ENCODE measurements at places on chromosomes 13 and 19.

GRCh38 chr13:95793018-95793555, 116.1 kb downstream of the DNAJC3 start:
- DNase-seq = no peak

DNA sequence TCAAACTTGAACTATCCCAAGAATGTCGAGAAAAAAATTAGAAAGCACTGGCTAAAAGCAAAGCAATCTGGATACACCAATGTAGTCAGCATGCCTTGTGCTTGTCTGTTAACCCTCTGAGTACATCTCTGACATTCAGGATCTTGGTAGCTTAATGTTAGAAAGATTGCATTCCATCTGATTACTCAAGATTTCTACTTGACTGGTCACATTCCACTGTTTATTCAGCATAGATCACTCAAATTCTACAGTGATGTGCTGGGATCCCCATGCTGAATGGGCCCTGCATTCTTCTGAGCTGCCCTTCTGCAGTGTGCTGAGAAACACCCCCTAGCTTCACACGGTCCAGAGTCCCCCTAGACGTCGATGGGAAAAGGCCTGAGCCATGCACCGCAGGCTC, 295.4 kb upstream of the MAB21L1 start:
- DNase-seq = no peak

- no peak for DNase-seq
These were observed 4.5 kb downstream of the LACC1 start for GRCh38 chr13:43884222-43884621.

GRCh38 chr13:77300176-77301037, 26.5 kb downstream of the MYCBP2 start:
- no peak for DNase-seq

- no peak for DNase-seq
These were observed 385.5 kb downstream of the NDFIP2 start for GRCh38 chr13:79866436-79866835.

- DNase-seq = no peak
These were observed 15.5 kb downstream of the UPF3A start for GRCh38 chr13:114296902-114297301.

DNA sequence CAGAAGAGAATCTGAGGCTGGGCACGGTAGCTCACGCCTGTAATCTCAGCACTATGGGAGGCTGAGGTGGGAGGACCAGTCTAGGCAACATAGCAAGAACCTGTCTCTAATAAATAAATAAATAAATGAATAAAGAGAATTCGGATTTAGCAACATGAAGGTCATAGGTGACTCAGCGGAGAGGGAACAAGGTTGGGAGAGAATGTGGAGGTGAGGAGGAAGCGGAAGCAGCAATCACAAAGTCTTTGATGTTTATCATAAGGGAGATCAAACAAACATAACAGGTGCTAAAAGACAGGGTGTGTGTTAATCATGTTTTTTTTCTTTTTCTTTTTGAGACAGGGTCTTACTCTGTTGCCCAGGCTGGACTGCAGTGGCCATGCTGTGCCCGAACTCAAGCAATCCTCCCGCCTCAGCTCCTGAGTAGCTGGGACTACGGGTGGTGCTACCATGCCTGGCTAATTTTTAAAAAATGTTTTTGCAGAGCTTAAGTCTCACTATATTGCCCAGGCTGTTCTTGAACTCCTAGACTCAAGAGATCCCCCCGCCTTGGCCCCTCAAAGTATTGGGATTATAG, 16.3 kb downstream of the PBX4 start:
- DNase-seq = no peak

- no peak for DNase-seq
These were observed 522.3 kb upstream of the NBEA start for GRCh38 chr13:34419755-34420154.

- DNase-seq = no peak
These were observed 185.4 kb downstream of the TUBA3C start for GRCh38 chr13:18996221-18996620.

DNA sequence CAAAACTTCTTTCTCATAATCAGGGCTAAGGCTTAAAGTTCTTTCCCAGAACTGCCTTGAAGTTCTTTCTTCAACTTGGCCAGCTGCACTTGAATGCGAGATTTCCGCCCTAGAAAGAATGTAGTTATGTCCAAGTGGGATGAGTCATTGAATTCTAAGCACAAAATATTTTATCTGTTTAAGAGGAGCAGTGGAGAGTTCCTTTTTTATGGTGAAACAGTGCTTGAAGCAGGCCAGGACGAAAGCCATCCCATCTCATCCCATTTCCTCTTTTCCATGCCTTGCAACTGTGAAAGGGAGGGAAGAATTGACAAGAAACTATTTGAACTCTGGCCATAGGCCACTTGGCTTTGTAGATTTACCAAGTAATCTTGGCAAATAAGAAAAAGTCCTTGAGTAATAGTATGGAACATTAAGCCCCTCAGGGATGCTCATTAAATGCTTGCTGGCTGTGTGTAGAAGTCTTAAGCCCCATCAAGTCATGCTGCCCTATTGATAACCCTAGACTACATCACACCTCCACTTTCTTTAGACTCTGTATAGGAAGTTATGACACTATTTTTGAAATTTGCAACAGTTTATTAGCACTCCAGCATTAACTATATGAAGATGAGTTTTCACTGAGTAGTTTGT, 174.5 kb downstream of the KCTD12 start:
- DNase-seq = no peak

GRCh38 chr19:54393381-54393780, 21.9 kb upstream of the TTYH1 start:
- no peak for DNase-seq

GRCh38 chr13:100349594-100349993, 239.0 kb downstream of the GGACT start:
- DNase-seq = peak; percentile 82

GRCh38 chr13:75319254-75319653, 162.7 kb downstream of the TBC1D4 start:
- no peak for DNase-seq

GRCh38 chr19:18931316-18932162, 9.5 kb downstream of the HOMER3 start:
- no peak for DNase-seq

GRCh38 chr13:53301449-53301848, 272.8 kb downstream of the OLFM4 start:
- no peak for DNase-seq

- no peak for DNase-seq
These were observed 115.2 kb downstream of the TNFRSF19 start for GRCh38 chr13:23685416-23685815.

DNA sequence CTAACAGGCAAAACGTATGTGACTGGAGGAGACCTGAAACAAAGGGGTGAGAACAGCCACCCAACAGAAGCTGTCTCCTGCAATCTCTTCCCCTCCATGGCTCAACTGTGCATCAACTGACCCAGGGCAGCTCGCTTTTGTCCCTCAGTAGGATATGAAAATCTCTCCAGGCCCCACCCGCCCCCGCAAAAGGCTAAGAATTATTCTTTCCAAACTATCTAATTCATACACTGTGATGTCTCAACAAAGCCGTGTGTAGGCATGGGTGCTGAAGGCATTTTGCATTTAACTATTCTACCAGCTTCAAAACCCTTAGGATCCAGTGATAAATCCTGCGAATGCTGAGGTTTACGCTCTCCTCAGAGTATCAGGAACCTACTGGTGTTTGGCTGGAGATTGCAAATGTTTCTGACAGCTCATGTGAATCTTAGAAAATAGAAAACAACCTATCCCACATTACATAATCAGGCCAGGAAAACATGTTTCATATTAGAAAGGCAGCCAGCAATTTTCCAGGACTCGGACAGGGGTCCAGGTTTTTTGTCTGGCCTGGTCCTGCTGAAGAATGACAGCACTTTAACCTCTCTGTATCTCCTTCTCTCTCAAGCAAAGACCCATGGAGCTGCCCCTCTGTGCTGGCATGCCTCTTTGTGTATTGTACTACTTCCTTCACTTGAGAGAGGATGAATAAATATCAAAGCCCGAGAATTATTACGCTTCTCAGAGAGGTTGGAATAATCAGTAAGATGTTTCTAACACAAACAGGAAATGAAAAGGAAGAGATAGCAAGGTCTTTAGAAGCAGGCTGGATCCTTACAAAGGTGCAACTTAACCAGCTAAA, 17.3 kb downstream of the DHRS12 start:
- no peak for DNase-seq

- DNase-seq = no peak
These were observed 24.4 kb upstream of the OR7C2 start for GRCh38 chr19:14916848-14917247.

- DNase-seq = no peak
These were observed 85.6 kb downstream of the COL4A2 start for GRCh38 chr13:110392510-110393240.

GRCh38 chr19:812747-813218, 9.0 kb downstream of the PLPPR3 start:
- no peak for DNase-seq

GRCh38 chr19:48123907-48124651, 13.5 kb upstream of the PLA2G4C start:
- DNase-seq = no peak

DNA sequence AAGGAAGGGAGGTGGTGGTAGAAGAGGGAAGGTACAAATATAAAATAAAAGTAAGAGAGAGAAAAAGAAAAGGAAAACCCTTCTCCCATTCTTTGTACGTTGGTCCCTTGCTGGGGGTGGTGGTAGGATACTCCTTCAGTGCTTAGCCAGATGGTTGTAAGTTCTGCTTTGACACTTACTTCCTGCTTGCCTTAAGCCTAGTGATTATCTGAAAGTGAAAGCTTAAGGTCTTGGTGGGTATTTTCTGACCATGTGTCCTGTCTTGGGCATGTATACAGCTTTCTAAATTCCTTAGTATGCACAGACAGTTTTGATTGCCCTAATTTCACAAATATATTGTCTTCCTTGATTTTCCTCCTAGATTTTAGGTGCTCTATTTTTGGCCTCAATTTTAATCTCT, 314.8 kb downstream of the PCDH17 start:
- DNase-seq = no peak

DNA sequence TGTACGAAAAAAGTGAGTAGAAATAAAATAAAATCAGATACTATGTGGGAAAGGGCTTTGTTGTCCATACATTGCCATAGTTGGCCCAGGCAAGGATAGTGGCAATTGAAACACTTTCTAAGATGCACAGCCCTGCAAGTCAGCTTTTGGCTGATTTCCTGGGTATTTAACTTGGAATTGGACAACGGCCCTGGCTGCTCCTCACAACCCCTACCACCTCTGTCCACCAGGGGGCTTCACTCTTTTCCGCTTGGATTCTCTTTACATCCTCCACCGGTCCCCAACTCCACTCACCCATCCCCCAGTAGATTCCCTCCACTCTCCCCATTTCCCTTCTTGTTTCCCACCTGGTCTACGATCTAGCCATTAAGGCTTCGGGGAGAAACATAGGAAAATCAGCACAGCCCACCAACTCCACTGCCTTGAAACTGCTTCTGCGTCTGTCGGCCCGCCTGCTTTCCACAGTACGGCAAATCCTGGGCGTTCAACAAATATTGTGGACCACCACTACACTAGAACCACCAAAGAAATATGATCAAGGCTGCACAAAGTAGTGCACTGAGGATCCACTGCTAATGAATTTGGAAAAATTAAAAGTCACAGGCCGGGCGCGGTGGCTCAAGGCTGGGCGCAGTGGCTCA, 48.6 kb upstream of the GTF3A start:
- DNase-seq = no peak

GRCh38 chr19:36099166-36099785, 11.7 kb upstream of the OVOL3 start:
- DNase-seq = no peak

DNA sequence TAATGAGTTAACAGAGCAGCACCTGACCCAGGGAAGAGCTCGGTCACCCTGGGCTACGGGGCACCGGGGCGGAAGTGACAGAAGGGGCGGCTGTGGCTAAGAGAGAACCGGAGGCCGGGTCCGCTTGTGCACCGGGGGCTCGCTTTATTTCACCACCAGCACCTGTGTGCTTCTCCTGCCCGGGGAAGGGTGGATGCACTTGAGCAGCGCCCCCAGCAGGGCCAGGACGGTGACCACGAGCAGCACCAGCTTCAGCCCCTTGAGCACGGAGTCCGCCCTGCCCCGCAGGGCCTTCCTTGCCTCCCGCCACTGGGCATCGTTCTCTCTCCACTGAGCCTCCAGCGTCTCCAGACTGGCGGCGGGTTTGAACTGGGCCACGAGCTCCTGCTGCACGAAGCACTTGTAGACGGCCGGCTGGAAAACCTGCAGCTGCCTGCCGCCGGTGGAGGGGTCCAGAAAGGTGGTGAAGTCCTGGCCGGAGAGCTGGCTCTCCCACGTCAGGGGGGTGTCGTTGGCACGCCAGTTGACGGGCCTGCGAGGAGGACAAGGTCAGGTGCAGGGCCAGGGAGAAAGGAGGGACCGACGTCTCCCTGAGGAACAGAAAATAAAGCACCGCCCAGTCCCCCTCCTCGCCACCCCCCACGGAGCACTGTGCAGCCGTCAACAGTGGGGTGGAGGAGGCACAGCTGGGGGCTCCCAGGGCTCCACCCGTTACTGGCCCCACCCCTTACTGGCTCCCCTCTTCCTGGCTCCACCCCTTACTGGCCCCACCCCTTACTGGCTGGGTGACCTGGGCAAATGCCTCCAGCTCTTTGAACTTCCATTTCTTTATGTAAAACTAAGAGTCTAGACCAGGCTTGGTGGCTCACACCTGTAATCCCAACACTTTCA, 3.6 kb downstream of the FAM187B start:
- DNase-seq = no peak

DNA sequence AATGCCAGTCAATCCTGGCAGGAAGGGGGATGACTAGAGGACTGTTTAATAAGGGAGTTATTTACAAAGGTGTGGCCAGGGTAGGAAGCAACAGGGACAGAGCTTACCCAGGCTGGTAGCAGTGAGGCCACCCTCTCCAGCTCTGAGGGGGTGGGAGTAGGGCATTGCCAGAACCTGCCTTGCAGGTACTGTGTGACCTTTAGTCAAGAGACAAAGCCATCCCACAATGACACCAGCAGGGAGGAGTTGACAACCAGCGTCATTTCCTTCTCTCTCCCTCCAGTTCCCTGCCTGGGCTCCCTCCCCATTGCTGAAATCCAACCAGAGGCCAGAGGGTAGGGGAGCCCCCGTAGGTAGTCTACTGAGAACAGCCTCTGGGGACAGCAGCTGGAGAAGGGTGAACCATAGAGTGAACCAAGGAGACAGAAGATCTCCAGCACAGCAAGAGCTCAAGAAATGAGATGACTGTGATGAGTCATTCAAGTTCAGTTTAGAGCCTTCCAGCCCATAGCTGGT, 33.3 kb upstream of the SPATA13 start:
- no peak for DNase-seq

- no peak for DNase-seq
These were observed 21.3 kb downstream of the ZNF77 start for GRCh38 chr19:2923510-2923909.

GRCh38 chr13:34411177-34411576, 530.9 kb upstream of the NBEA start:
- no peak for DNase-seq

- DNase-seq = no peak
These were observed 10.2 kb upstream of the CBLC start for GRCh38 chr19:44767295-44768180.
